ENCODE measurements at places on chromosomes 12 and 14. TPM values are rescaled to one million over a fixed set of nuclear protein-coding genes. Genes with fewer than 3 reads are reported as not detected.

Gene ANGEL1
- total RNA-seq: 39.9 TPM

Gene WIF1
- total RNA-seq: 20.7 TPM

Gene DRAM1
- 14.4 TPM for total RNA-seq

Gene FERMT2
- total RNA-seq: 75.8 TPM

Gene HSPB8
- total RNA-seq: 15.7 TPM

DNA sequence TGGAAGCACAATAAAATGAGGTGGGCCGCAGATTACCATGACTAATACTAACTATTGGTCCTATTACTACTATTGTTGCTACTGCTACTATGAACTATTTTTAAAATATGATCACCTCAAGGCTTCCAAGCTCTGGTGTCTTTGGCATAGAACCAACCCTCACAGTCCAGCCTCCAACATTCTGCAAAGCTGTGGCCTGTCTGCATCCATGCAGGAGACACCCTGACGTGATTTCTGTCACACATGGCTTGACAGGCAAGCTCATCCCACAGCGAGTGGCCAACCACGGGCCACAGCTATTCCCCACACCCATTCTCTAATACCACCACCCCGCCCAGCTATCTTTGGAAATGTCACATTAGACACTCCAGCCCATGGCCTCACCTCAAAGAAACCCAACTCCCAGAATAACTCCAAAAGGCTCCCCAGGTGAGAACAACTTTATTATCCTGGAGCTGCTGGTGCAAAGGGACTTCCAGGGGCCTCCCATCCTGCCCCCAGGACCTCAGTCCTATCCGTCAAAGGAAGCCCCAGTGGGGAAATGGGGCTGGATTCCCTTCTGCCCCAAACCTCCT is 14.4 kb downstream of the ISCU start:
- DNase-seq: no peak

DNA sequence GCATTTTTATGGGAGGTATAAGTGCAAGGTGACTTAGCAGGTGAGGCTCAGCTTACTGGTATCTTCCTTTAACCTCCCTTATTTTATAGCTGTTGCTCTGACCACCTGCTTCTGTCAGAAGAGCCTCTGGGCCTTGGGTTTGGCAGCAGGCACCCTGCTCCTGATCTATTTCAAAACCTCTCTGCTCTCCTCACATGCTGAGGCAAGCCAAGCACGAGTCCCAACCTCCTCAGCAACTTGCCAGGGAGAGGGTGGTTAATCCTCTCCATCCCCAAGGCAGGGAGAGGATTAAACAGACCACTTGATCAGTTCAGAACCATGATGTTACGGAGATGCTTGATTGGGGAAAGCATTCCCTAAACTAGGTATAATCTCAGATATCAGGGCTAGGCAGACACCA is 5.4 kb downstream of the PLEKHH1 start:
- no peak for DNase-seq

- peak; percentile 27 for DNase-seq
Observed at GRCh38 chr12:2682296-2683251, 112.2 kb upstream of the FKBP4 start.

GRCh38 chr12:19038209-19038608 is 91.3 kb upstream of the PLEKHA5 start:
- DNase-seq: no peak

- peak; percentile 60 for DNase-seq
Observed at GRCh38 chr12:32896432-32897280, at the start of gene PKP2. Gene PKP2 (minus strand): TSS chr12:32896777. CDS start chr12:32896731, 46 bp downstream.

GRCh38 chr12:44385964-44386363 is 490.2 kb downstream of the NELL2 start:
- no peak for DNase-seq

DNA sequence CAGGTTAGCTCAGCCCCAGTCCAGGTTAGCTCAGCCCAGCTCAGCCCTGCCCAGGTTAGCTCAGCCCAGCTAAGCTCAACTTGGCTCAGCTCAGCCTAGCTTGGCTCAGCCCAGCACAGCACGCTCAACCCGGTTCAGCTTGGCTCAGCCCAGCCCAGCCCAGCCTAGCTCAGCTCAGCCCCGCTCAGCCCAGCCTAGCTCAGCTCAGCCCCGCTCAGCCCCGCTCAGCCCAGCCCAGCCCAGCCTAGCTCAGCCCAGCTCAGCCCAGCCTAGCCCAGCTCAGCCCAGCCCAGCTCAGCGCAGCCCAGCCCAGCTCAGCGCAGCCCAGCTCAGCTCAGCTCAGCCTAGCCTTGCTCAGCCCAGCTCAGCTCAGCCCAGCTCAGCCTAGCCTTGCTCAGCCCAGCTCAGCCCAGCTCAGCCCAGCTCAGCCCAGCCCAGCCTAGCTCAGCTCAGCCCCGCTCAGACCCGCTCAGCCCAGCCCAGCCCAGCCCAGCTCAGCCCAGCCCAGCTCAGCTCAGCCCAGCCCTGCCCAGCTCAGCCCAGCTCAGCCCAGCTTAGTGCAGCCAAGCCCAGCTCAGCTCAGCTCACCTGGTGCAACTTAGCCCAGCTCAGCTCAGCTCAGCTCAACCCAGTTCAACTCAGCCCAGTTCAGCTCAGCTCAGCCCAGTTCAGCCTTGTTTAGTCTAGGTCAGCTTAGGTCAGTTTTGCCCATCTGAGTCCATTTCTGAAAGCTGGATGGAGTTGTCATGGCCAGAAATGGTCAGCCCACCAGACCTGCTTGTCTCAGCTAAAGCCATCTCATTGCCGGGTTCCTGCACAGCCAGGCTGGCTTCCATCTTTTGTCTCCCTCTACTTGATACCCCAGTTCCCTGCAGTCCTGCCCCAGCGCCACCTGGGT is 333.6 kb downstream of the TMEM121 start:
- DNase-seq: peak; percentile 21

GRCh38 chr12:61369241-61369910 is 890.8 kb upstream of the USP15 start:
- no peak for DNase-seq

DNA sequence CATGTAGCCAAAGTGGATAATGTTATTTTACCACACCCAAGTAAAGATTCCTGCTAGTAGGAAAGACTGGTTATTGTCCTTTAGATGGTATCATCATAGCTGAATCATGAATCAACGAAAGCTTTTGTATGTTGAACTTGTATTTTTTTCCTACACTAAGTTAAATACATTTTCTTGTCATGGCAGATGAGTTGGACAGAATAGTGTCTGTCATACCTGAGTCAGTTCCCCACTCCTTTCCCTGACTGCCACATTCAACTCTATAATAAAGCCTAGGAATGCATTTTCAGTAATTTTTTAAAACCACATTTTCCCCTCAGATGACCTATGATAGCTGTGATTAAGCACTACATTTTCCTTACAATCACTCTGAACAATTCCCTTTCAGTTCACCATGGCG is 9.3 kb upstream of the PTHLH start:
- DNase-seq: no peak

- DNase-seq: no peak
Observed at GRCh38 chr12:95102916-95103671, 29.7 kb upstream of the NR2C1 start.

GRCh38 chr14:66284346-66284745 is 201.8 kb upstream of the CCDC196 start:
- no peak for DNase-seq

- no peak for DNase-seq
Observed at GRCh38 chr14:73613046-73613383, 698 bp downstream of the ACOT6 start.

All from mesothelial cell of epicardium (in vitro differentiated cells).